CD4-positive, alpha-beta T cell (primary cell): ENCODE measurements at places on chromosomes 16 and 17.

DNA sequence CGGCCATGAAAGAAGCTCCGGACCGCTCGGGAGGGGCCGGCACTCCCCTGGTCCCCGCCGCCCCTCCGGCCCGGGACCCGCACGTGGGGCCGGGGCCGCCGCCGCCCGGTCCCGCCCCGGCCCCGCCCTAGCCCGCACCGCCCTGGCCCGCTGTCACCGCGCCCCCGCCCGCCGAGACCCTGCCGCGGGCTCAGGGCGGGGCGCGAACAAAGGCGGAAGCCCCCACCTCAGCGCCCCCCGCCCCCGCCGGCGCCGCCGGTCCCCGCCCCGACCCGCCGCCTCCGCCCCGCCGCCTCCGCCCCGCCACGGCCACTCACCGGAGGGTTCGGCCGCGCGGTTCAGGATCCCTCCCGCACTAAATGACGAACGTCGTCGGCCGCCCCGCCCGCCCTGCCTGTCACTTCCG lies at the start of gene ARHGDIA:
Gene ARHGDIA (minus strand): TSS at position 357 of the 406 bp plus-strand sequence. CDS start 1,407 bp downstream, outside the sequence.
- DNase-seq: no peak
- peaks cover 32% of the 10 kb centered on the region for H3K36me3 ChIP-seq
- peaks cover 3% of the 10 kb centered on the region for H3K27me3 ChIP-seq
- H3K27ac ChIP-seq: peak within 1 kb of the TSS; percentile 98
- peak within 1 kb of the TSS; percentile 86 for H3K4me3 ChIP-seq
- peaks cover 62% of the 10 kb centered on the region for H3K4me1 ChIP-seq

DNA sequence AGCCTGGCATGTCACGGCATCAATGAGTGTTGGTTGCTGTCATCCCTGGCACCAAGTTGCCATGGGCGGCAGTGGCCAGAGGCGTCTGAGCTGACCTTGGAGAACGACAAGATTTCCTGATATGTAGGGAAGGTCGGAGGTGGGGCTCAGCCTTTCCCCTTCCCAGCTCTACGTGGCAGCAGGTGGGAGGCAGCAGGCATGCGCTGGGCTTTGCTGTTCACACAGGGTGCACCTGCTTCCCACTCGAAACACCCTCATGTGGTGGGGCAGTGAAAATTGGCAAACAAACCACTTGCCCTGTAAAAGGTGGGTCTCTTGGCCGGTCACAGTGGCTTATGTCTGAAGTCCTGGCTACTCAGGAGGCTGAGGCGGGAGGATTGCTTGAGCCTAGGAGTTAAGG lies 12.3 kb upstream of the TFAP4 start:
- H3K36me3 ChIP-seq: no peaks in the 10 kb centered on the region
- DNase-seq: no peak
- no peaks in the 10 kb centered on the region for H3K27me3 ChIP-seq
- H3K27ac ChIP-seq: no peak overlapping the region
- peaks cover 8% of the 10 kb centered on the region for H3K4me1 ChIP-seq
- H3K4me3 ChIP-seq: no peak overlapping the region

- DNase-seq: no peak
- H3K36me3 ChIP-seq: no peaks in the 10 kb centered on the region
- no peak overlapping the region for H3K27ac ChIP-seq
- H3K27me3 ChIP-seq: no peaks in the 10 kb centered on the region
- H3K4me1 ChIP-seq: no peaks in the 10 kb centered on the region
These were observed 18.3 kb upstream of the TOM1L1 start for GRCh38 chr17:54882371-54882770.

DNA sequence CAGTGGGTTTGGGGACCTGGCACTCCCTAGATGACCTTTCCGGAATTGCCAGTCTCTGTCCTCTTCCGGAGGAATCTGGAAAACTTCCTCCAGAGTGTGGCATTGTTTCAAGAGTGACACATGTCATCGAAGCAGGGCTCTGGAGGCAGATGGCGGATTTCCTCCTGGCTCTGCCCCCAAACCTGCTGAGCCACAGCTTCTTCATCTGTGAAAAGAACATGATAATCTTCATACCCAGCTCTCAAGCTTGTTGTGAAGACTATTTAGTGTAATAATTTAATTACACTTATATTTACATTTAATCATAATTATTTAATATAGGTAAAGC lies 19.7 kb upstream of the TEX2 start:
- no peaks in the 10 kb centered on the region for H3K27me3 ChIP-seq
- DNase-seq: no peak
- no peaks in the 10 kb centered on the region for H3K36me3 ChIP-seq
- peaks cover 3% of the 10 kb centered on the region for H3K4me1 ChIP-seq
- no peak overlapping the region for H3K27ac ChIP-seq

DNA sequence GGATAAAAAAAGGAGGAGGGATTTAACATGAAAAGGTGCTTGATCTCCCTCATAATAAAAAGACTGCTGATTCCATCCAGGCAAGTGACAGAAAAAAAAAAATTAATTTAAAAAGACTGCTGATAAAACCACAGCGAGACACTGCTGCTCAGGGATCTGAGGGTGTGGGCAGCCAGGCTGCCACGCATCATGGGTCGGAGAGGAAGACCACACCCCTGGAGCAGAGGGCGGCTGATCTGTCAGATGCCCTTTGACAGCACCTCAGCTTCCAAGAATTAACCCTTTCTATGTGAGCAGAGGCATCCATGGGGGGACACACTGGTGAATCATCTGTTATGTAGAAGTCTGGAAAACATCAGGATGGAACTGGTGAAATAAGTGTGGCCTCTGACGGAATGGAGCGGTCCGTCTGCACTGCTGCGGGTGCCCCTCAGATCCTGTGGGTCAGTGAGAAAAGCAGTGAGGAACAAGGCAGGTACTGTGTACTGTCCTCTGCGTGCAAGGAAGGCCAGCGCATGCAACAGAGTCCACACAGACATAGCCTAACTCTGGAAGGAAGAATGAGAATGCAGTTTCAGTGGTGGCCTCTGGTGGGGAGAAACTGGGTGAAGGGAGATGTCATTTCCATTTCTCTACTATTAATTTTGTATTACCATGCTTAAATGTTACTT lies 19.8 kb downstream of the MAPT start:
- DNase-seq: no peak
- H3K27me3 ChIP-seq: no peaks in the 10 kb centered on the region
- H3K36me3 ChIP-seq: no peaks in the 10 kb centered on the region
- no peak overlapping the region for H3K27ac ChIP-seq

- no peaks in the 10 kb centered on the region for H3K27me3 ChIP-seq
- no peak for DNase-seq
- peaks cover 33% of the 10 kb centered on the region for H3K36me3 ChIP-seq
- peak overlapping the region; percentile 98 for H3K27ac ChIP-seq
These were observed 15.3 kb downstream of the ZC3H7A start for GRCh38 chr16:11781773-11782172.

DNA sequence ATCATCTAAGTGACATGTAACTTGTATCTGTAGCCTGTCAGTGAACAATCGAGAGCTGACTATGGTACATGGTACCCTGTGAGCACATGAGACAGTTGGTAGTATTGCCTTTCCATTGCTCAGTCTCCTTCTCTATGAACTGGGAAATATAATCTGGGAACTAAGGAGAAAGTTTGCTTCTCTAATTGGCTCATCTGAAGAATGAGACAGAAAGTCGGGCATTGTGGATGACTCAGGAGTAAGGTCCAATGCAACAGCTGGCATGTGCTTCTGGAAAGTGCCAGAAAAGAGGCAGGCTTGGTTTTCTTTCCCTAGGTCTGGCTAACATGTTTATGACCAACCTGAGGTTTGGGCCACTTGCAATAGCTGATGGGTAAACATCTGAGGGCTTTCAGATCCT lies 51.9 kb downstream of the ZZEF1 start:
- H3K4me1 ChIP-seq: no peaks in the 10 kb centered on the region
- no peak overlapping the region for H3K27ac ChIP-seq
- no peak overlapping the region for H3K4me3 ChIP-seq
- peaks cover 84% of the 10 kb centered on the region for H3K36me3 ChIP-seq

GRCh38 chr16:58176608-58177352 lies 21.1 kb downstream of the CSNK2A2 start:
- peaks cover 22% of the 10 kb centered on the region for H3K4me1 ChIP-seq
- H3K36me3 ChIP-seq: peaks cover 34% of the 10 kb centered on the region
- DNase-seq: no peak

DNA sequence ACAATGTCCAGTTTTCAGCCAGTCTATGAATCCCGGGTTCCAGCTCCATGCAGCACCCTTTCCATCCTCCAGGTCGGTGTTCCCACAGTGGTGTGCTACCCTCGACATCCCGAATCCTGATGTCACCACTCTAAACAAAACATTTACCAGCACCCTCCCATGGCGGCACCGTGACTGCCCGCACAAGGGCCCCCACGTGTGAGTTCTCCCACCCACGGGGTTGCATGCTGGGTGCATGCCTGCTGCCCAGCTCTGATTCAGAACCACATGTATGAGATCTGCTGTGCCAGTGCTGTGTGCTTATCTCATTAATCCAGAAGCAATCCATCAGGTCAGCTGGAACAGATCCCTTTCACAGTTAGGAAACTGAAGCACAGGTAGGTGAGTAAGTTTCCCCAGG lies 57.4 kb downstream of the C16orf78 start:
- H3K4me1 ChIP-seq: no peaks in the 10 kb centered on the region
- DNase-seq: no peak
- peaks cover 2% of the 10 kb centered on the region for H3K27me3 ChIP-seq
- no peak overlapping the region for H3K27ac ChIP-seq
- H3K4me3 ChIP-seq: no peak overlapping the region
- H3K36me3 ChIP-seq: no peaks in the 10 kb centered on the region

DNA sequence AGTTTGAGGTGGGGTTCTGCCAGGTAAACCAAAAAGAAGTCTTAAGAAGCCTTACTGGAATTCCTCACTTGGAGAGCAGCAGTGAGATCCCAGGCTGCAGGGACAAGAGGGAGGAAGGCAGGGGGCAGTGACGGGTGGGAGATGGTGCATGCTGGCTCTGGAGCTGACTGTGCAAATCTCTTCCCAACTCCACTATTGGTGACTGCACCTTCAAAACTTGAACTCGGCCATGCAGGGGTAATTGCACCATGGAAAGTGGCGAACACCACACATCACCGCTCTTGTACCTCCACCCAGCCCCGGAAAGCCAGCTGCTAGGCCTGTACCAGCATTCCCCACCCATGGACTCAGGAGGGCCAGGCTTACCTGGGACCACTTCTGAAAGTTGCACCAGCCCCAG lies 51.4 kb upstream of the CDR2 start:
- H3K27me3 ChIP-seq: no peaks in the 10 kb centered on the region
- H3K27ac ChIP-seq: no peak overlapping the region
- H3K4me3 ChIP-seq: no peak overlapping the region
- peaks cover 27% of the 10 kb centered on the region for H3K36me3 ChIP-seq
- no peak for DNase-seq
- H3K4me1 ChIP-seq: no peaks in the 10 kb centered on the region

DNA sequence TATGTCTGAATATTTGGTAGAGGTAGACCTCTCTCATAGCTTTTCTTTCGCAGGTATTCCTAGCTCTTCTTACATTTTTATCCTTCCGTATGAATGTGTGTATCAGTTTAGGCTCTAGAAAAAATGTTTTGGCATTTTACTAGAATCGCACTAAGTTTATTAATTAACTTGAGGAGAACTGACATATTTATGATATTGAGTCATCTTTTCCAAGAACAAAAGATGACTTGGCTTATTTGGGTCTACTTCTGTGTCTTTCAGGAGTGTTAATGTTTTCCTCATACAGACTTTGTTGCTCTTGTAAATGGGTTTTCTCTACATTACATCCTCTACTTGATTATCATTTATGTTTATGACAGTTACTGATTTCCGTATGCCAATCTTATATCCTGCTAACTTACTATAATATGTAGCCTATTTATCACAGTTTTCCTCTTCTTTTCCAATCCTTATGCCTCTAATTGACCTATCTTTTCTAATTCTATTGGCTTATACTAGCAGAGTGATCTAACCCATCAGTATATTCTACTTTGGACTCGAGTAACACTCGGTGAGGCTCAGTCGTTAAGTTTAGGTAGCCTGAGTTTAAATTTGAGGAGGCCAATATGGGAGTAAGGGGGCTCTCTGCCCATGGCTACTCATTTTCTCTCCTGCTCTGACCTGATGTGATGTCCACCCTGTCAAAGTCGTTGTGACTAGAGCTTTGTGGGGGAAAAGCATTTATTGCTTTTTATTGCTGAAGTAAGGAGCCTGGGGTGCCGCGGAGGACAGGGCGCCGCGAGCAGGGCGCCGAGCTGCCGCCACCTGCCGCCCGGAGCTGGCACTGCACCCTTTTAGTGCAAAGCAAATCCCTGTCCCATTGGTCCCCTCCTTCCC lies 20.0 kb downstream of the ST6GALNAC1 start:
- H3K4me3 ChIP-seq: no peak overlapping the region
- H3K27me3 ChIP-seq: no peaks in the 10 kb centered on the region
- no peak overlapping the region for H3K27ac ChIP-seq
- DNase-seq: peak; percentile 85
- H3K36me3 ChIP-seq: peaks cover 8% of the 10 kb centered on the region

- H3K4me1 ChIP-seq: peaks cover 18% of the 10 kb centered on the region
- peak; percentile 91 for DNase-seq
- H3K27me3 ChIP-seq: no peaks in the 10 kb centered on the region
- H3K36me3 ChIP-seq: no peaks in the 10 kb centered on the region
These were observed 12.4 kb upstream of the GUCY2D start for GRCh38 chr17:7989781-7990655.

DNA sequence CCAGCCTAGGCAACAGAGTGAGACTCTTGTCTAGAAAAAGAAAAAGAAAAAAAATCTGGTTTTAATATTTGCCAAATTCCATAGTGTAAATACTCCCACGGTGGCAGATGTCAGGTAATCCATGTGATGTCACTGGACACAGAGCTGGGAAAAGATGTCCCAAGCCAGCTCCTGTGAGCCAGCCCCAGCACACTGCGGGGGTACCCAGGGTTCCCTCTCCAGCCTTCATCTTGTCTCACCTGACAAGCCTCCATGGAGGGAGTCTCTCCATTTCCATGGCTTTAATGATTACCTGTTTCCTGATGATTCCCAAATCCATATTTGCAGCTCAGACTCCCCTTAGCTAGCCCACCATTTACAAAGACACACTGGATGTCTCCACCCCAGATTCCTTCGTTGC lies 4.6 kb downstream of the CD300LB start:
- peaks cover 15% of the 10 kb centered on the region for H3K27me3 ChIP-seq
- H3K36me3 ChIP-seq: no peaks in the 10 kb centered on the region
- H3K27ac ChIP-seq: no peak overlapping the region

- H3K36me3 ChIP-seq: no peaks in the 10 kb centered on the region
- no peaks in the 10 kb centered on the region for H3K4me1 ChIP-seq
- DNase-seq: no peak
- H3K4me3 ChIP-seq: no peak overlapping the region
- no peak overlapping the region for H3K27ac ChIP-seq
These were observed 434.6 kb upstream of the MON1B start for GRCh38 chr16:76756423-76756822.

GRCh38 chr17:50132104-50132794 lies 2.3 kb upstream of the SAMD14 start:
- no peak overlapping the region for H3K27ac ChIP-seq
- peaks cover 30% of the 10 kb centered on the region for H3K36me3 ChIP-seq
- no peak for DNase-seq
- no peak overlapping the region for H3K4me3 ChIP-seq
- H3K4me1 ChIP-seq: peaks cover 36% of the 10 kb centered on the region

GRCh38 chr16:71262391-71262790 lies 26.8 kb downstream of the CMTR2 start:
- peaks cover 14% of the 10 kb centered on the region for H3K27me3 ChIP-seq
- no peak overlapping the region for H3K27ac ChIP-seq
- no peaks in the 10 kb centered on the region for H3K4me1 ChIP-seq
